ENCODE measurements at places on chromosomes 12 and 14. TPM values are rescaled to one million over a fixed set of nuclear protein-coding genes. Genes with fewer than 3 reads are reported as not detected.

The OTOGL gene
- total RNA-seq = 0.43 TPM

The LEMD3 gene
- 16.2 TPM for total RNA-seq

The COX8C gene
- not detected for total RNA-seq

The CACNB3 gene
- 43.2 TPM for total RNA-seq

The RTRAF gene
- total RNA-seq = 57.2 TPM

Measured in bronchial smooth muscle cell (primary cell).